ENCODE measurements at places on chromosomes 16 and 17. TPM values are rescaled to one million over a fixed set of nuclear protein-coding genes. Genes with fewer than 3 reads are reported as not detected.

GP1BA gene
- not detected for total RNA-seq

- H3K27ac ChIP-seq = no peak overlapping the region
- DNase-seq = no peak
- H3K4me3 ChIP-seq = no peak overlapping the region
- no peaks in the 10 kb centered on the region for H3K36me3 ChIP-seq
Observed at GRCh38 chr17:77240976-77241375, 100.2 kb downstream of the SEC14L1 start.

- peak within 1 kb of the TSS; percentile 98 for H3K4me3 ChIP-seq
- H3K36me3 ChIP-seq = peaks cover 10% of the 10 kb centered on the region
- peak within 1 kb of the TSS; percentile 94 for H3K27ac ChIP-seq
- peak; percentile 97 for DNase-seq
- peaks cover 22% of the 10 kb centered on the region for H3K4me1 ChIP-seq
Observed at GRCh38 chr17:74748529-74749278, at the start of gene NHERF1. Gene NHERF1 (plus strand): TSS chr17:74748628. CDS start chr17:74748847, 219 bp downstream.

GRCh38 chr17:57887161-57887560, 37.3 kb upstream of the MRPS23 start:
- DNase-seq = no peak
- peaks cover 15% of the 10 kb centered on the region for H3K36me3 ChIP-seq
- peaks cover 22% of the 10 kb centered on the region for H3K4me1 ChIP-seq
- no peak overlapping the region for H3K4me3 ChIP-seq

DNA sequence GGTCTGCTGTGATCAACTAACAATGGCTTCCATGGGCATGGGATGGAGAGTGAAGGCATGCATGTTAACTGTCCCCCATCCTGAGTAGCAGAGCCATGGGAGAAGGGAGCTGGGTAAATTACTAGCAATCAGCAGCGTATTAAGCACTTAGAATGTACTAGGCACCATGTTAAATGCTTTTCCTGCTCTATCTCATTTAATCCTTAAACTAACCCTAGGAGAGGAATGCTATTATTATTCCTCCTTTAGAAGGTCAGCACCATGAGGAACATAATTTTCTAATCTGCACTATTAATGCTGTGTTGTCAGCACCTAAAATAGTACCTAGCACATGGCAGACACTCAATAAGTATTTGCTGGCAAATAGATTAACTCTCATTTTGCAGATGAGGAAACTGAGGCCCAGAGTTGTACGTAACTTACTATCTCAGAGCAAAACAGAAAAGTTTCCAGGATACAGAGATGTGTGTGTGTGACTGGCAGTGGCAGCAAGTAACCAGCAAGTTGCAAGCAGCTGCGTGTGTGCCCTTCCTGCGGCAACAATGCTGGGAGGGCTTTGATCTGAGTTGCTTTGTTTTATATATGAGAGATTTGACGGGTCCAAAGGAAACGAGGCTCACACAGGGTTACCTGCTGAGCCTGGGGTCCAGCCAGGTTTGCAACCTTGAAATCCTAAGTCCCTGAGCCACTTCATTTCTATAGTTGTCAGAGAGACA, 6.5 kb upstream of the KLHL36 start:
- peak overlapping the region; percentile 36 for H3K27ac ChIP-seq
- no peak overlapping the region for H3K4me3 ChIP-seq

- DNase-seq = no peak
- H3K4me3 ChIP-seq = peak overlapping the region; percentile 55
- H3K36me3 ChIP-seq = no peaks in the 10 kb centered on the region
Observed at GRCh38 chr16:88813269-88814143, 1.8 kb upstream of the APRT start.

GRCh38 chr17:18246880-18247612, 11.5 kb downstream of the FLII start:
- H3K4me1 ChIP-seq = peaks cover 15% of the 10 kb centered on the region
- no peaks in the 10 kb centered on the region for H3K27me3 ChIP-seq
- H3K27ac ChIP-seq = peak overlapping the region; percentile 95
- H3K36me3 ChIP-seq = peaks cover 12% of the 10 kb centered on the region
- H3K4me3 ChIP-seq = peak overlapping the region; percentile 85

All from type B pancreatic cell (in vitro differentiated cells).